KG1 (cell line): ENCODE measurements at places on chromosomes 4 and X.

GRCh38 chr4:12118651-12119213 lies 690.0 kb upstream of the HS3ST1 start:
- DNase-seq, result peak; percentile 57

GRCh38 chr4:7705593-7705992 lies 234.1 kb downstream of the AFAP1 start:
- no peak for DNase-seq

GRCh38 chr4:106316773-106317409 lies 541 bp downstream of the AIMP1 start:
- no peak for DNase-seq

DNA sequence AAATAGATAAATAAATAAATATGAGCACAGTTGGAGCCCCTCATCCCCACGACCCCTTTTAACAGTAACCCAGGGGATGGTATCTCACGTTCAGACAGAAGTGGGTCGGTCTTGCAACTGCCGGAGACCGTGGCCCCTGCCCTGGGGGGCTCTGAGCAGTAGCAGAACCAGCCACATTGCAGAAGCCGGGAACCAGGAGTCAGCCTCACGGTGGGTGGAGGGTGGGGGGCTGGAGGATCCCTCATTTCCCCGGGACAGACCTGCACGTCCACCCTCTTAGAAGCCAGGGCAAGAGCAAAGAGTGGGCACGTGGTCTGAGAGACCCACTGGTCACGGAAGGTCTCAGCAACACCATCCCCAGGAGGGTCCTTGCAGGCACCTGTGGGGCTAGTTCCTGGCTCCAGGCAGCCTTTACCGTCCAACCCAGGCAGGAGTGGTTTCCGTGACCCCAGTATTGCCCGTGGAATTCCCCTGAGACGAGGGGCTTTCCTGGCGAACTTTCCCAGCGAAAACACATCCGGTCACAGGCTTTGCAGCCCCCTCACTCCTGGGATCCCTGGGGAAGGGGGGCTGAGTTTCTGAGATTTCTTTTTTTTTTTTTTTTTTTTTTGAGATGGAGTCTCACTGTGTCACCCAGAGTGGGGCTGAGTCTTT lies 8.8 kb upstream of the IL3RA start:
- no peak for DNase-seq

DNA sequence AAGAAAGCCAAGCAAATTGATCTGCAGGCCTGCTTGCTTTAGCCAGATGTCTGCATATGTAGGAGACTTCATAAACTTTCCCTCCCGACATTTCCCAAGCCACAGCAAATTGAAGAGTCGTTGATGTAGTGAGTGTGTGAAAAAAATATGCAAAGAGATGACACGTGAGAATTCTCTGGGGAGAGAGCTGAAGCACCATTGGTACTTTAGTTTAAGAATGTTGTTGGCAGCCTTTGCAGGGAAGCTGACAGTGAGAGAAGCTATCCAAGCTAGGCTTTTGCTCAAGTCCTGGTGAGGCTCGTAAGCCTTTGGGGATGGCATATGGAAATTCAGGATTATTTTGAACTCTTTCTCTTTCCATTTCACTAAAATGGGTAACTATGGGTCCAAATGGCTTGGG lies 87.5 kb downstream of the GLRA2 start:
- no peak for DNase-seq
